ENCODE measurements at places on chromosomes 5 and 9.
A peak's percentile ranks its signal among the peaks of the same experiment; 100 is the strongest.

- H3K4me3 ChIP-seq, result no peak overlapping the region
- H3K27me3 ChIP-seq, result no peaks in the 10 kb centered on the region
- no peak for DNase-seq
- no peak overlapping the region for H3K27ac ChIP-seq
- no peaks in the 10 kb centered on the region for H3K36me3 ChIP-seq
- no peaks in the 10 kb centered on the region for H3K4me1 ChIP-seq
Observed at GRCh38 chr5:72991394-72991793, 35.6 kb downstream of the FCHO2 start.

DNA sequence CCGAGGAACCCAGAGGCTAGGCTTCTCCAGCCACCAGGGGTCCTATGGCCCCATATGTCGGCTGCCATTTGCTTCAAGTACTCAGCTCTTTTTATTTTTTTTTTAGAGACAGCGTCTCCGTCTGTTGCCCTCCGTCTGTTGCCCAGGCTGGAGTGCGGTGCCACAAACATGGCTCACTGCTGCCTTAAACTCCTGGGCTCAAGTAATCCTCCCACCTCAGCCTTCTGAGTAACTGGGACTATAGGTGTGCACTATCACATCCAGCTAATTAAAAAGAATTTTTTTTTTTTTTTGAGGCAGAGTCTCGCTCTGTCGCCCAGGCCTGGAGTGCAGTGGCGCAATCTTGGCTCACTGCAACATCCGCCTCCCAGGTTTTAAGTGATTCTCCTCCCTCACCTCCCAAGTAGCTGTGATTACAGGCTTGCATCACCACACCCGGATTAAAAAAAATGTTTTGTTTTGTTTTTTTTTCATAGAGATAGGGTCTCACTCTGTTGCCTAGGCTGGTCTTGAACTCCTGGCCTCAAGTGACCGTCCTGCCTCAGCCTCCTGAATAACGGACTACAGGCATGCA is 8.9 kb downstream of the CERCAM start:
- H3K36me3 ChIP-seq, result no peaks in the 10 kb centered on the region
- DNase-seq, result no peak
- no peaks in the 10 kb centered on the region for H3K27me3 ChIP-seq
- H3K4me1 ChIP-seq, result no peaks in the 10 kb centered on the region

DNA sequence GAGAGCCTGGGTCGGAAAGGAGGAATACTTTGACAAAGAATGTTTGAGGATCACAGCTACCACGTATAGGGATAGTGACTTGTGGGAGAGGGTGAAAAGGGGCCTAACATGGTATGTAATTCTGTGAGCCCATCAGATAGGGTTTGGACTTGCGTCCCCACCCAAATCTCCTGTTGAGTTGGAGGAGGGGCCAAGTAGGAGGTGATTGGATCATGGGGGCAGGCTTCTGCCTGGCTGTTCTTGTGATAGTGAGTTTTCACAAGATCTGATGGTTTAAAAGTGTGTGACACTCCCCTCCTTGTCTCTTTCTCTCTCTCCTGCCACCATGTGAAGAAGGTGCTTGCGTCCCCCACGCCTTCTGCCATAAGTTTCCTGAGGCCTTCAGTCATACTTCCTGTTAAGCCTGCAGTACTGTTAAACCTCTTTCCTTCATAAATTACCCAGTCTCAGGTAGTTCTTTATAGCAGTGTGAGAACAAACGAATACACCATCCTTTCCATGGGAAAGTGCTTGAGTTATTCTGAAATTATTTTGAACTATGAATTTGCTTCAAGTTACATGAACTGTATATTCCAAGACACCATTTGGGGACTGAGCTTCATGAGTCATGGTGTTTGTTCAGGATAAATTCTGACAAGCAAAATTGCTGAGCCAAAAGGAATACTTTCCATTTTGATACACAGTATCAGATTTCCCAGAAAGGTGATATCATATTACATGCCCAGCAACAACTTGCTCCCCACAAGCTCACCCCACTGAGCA is 68.8 kb upstream of the SSBP2 start:
- H3K27me3 ChIP-seq, result no peaks in the 10 kb centered on the region
- peaks cover 16% of the 10 kb centered on the region for H3K4me1 ChIP-seq
- no peak overlapping the region for H3K4me3 ChIP-seq
- no peak for DNase-seq

DNA sequence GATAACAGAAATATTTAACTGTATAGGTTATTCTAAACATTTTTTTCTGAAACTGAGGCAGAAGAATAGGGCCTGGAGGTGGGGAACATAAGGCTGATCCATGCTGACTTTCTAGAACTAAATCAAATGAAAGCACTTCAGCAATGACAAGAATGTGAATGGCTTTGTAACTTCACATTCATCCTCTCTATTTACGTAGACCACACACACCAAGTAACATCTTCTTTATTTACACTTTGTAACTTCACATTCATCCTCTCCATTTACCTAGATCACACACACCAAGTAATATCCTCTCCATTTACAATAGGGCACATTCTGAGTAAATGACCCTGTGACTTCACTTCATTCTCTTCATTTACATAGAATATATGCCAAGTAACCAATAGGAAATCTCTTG is 251.8 kb upstream of the CDH9 start:
- H3K36me3 ChIP-seq, result no peaks in the 10 kb centered on the region
- no peak for DNase-seq
- H3K27me3 ChIP-seq, result no peaks in the 10 kb centered on the region
- no peak overlapping the region for H3K27ac ChIP-seq
- no peaks in the 10 kb centered on the region for H3K4me1 ChIP-seq
- no peak overlapping the region for H3K4me3 ChIP-seq

GRCh38 chr9:129174724-129175514 is 3.1 kb downstream of the IER5L start:
- peaks cover 28% of the 10 kb centered on the region for H3K4me1 ChIP-seq
- H3K36me3 ChIP-seq, result no peaks in the 10 kb centered on the region
- H3K27me3 ChIP-seq, result peaks cover 3% of the 10 kb centered on the region
- peak overlapping the region; percentile 70 for H3K4me3 ChIP-seq
- no peak for DNase-seq

DNA sequence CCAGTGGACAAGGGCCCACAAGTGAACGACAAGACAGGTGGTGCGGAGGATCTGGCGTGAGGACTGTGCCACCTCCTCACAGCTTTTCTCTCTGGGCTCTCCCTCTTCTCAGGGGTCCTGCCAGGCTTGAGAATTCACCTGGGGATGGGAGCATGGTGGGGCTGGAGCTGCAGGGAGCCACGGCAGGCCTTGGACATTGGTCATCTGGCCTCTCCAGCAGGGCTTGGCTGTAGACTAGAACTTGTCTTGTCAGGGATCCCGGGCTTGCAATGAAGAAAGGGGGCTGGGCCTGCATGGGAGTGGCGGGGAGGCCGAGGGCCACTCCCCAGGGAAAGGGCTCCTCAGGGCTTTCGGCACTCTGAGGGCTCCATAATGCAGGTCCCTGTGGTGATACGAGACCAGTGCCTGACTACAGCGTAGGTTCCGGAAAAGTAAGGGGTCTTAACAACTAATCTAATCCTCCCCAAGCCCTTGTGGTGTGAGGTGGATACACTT is 126.7 kb downstream of the MACROH2A1 start:
- no peak for DNase-seq
- no peaks in the 10 kb centered on the region for H3K27me3 ChIP-seq
- H3K4me1 ChIP-seq, result no peaks in the 10 kb centered on the region
- H3K4me3 ChIP-seq, result no peak overlapping the region
- H3K36me3 ChIP-seq, result no peaks in the 10 kb centered on the region

- no peak overlapping the region for H3K27ac ChIP-seq
- peaks cover 89% of the 10 kb centered on the region for H3K36me3 ChIP-seq
- no peaks in the 10 kb centered on the region for H3K4me1 ChIP-seq
- no peak overlapping the region for H3K4me3 ChIP-seq
- H3K27me3 ChIP-seq, result no peaks in the 10 kb centered on the region
- DNase-seq, result no peak
Observed at GRCh38 chr9:113186137-113186755, 34.8 kb downstream of the FKBP15 start.

- no peak overlapping the region for H3K4me3 ChIP-seq
- no peaks in the 10 kb centered on the region for H3K4me1 ChIP-seq
- DNase-seq, result no peak
- no peaks in the 10 kb centered on the region for H3K27me3 ChIP-seq
- H3K36me3 ChIP-seq, result no peaks in the 10 kb centered on the region
- no peak overlapping the region for H3K27ac ChIP-seq
Observed at GRCh38 chr9:16161483-16161882, 608.6 kb downstream of the CCDC171 start.

DNA sequence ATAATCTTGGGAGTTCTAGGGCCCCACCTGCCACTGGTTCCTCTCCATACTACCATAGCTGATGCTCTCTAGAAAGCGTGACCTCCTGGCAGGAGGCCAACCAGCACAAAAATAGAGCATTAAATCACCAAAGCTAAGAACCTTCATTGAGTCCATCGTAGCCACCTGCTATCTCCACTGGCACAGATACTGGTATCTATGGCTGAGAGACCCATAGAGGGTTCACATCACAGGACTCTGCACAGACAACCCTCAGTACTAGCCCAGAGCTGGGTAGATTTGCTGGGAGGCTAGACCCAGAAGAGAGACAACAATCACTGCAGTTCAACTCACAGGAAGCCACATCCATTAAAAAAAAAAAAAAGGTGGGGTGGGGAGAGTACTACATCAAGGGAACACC is 509.1 kb downstream of the DTWD2 start:
- no peak overlapping the region for H3K4me3 ChIP-seq
- H3K27me3 ChIP-seq, result no peaks in the 10 kb centered on the region
- H3K36me3 ChIP-seq, result no peaks in the 10 kb centered on the region
- H3K4me1 ChIP-seq, result no peaks in the 10 kb centered on the region

DNA sequence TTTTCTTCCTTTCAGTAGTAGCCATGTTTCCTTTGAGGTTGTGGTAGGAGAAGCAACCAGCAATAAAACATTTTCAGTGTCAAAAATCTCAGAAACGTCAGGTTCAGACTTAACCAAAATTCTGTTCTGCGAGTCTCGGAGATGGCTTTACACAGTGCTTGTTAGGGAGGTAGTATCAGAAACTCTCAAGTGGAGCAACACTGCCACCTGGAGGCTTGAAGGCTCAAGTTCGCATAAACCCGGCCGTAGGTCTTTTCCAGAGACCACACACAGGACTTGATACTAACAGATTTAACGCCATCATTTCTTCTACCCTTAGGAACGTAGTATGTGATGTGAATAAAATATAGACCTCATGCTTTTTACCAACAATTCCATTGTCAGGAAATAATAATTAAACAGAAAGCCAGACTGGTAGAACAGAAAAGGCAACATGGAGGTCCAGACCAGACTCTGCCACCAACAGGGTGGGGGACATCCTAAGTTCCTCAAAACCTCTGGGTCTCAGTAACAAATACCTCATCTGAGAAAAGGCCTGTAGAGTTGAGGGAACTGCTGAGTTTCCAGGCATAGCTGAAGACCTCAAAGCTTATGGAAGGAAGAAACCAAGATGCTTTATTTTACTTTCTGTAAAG is 8.5 kb downstream of the PTGER4 start:
- peaks cover 81% of the 10 kb centered on the region for H3K4me1 ChIP-seq
- H3K4me3 ChIP-seq, result no peak overlapping the region
- peak overlapping the region; percentile 59 for H3K27ac ChIP-seq
- peak; percentile 82 for DNase-seq

DNA sequence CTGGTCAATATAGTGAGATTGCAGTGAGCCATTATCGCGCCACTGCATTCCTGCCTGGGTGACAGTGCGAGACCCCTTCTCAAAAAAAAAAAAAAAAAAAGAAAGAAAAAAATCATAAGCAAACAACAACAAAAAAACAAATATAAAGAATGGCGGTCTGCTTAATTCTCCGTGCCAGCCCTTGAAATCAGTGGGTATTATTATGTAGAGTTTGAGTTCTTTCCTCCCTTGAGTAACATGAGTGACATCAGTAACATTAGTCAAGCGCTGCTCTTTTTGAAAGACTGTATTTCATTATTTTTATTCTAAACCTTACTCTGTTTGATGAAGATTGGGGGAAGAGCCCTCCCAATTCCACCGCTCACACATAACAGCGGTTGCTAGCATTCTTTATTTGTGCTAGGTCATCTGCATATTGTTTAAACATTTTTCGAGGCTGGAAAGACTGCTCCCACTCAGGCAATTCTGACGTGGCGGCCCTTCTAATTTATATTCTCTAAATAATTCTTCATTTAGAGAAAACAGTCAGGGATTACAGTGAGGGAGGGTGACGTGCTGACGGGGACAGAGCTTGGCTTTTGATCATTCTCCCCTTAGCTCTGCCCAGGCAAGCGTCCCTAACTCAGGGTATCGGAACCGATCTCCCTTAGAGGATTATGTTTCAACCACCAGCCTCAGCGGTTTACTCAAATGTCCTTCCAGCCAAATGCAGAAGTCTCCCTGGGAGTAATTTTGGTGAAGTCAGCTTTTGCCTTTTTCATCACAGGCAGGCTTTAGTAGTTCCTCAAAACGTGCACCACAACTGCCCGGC is 860 bp upstream of the MARCHF6 start:
- H3K4me1 ChIP-seq, result peaks cover 40% of the 10 kb centered on the region
- peak overlapping the region; percentile 85 for H3K4me3 ChIP-seq
- H3K27me3 ChIP-seq, result no peaks in the 10 kb centered on the region
- no peaks in the 10 kb centered on the region for H3K36me3 ChIP-seq
- H3K27ac ChIP-seq, result peak overlapping the region; percentile 83
- no peak for DNase-seq

- no peaks in the 10 kb centered on the region for H3K4me1 ChIP-seq
- DNase-seq, result no peak
- no peaks in the 10 kb centered on the region for H3K36me3 ChIP-seq
- H3K27me3 ChIP-seq, result no peaks in the 10 kb centered on the region
Observed at GRCh38 chr9:121975801-121976277, 117.3 kb downstream of the TTLL11 start.

DNA sequence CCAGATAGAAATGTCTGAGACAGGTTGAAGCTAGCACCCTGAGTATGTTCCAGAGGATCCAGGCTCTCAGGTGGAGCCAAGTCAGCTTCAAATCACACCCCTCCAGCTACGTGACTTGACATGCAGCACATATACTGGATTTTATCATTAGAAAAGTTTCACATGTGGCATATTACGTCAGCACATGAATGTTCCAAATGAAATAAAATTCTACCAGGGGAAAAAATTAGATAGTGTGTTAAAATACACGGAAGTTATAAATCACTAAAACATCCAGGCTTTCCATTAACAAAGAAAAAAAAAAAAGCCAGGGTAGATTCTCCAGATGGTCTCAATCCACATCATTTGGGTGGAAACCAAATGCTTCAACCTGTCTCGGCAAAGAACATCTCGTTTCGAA is 251.6 kb downstream of the MPDZ start:
- no peaks in the 10 kb centered on the region for H3K36me3 ChIP-seq
- no peak overlapping the region for H3K27ac ChIP-seq
- H3K27me3 ChIP-seq, result no peaks in the 10 kb centered on the region
- H3K4me1 ChIP-seq, result no peaks in the 10 kb centered on the region
- H3K4me3 ChIP-seq, result no peak overlapping the region
